Skeletal muscle cell (primary cell): ENCODE measurements at places on chromosomes 16 and 17.
A peak's percentile ranks its signal among the peaks of the same experiment; 100 is the strongest.

GRCh38 chr17:78210111-78210510 is 3.9 kb upstream of the BIRC5 start:
- no peak for DNase-seq

DNA sequence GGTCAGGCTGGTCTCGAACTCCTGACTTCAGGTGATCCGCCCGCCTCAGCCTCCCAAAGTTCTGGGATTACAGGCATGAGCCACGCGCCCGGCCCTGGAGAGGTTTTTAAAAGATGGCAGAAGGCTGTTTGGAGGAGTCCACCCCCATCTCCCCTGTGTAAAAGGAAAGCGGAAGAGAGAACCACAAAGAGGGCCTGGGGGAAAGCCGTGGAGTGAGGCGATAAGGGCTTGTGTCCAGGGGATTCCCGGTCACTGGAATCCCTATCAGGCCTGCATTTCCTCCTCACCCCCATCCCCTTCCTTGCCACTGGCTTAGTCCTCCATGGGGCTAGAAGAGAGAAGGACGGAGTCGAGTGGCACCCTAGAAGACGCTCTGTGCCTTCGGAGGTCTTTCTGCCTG is at the start of gene GP1BA:
GP1BA (plus strand) TSS at position 315 of the 400 bp plus-strand sequence. CDS start 328 bp downstream, outside the sequence.
- DNase-seq: no peak

DNA sequence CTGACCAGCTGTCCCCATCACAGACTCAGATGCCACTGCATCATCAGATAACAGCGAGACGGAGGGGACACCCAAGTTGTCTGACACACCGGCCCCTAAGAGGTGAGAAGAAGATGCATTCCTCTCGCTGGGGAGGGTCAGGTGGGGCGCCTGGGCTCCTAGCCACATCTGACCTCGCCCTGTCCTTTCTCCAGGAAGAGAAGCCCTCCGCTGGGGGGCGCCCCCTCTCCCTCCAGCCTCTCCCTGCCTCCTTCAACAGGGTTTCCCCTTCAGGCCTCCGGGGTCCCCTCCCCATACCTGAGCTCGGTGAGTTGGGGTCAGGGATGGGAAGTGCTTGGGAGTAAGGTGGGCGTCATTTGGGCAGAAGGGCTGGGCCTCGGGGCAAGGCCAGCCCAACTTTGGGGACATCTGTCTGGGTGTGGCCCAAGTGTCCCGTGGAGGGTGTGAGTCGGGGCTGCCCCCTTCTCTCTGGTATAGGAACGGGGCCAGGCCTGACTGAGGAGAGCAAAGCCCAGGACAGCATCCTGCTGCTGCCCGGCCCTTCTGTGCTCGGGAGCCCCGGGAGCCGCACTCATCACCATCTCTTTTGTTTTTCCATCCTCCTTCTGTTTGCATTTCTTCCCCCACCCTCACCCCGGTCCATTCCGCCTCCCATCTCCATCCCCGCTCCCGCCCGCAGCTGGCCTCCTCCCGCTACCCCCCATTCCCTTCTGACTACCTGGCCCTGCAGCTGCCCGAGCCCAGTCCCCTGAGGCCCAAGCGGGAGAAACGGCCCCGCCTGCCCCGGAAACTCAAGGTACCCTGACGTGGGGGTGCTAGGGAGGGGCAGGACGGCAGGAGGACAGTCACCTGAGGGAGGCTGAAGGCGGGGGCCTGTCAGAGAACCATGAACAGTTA is 4.9 kb downstream of the INO80E start:
- no peak for DNase-seq

DNA sequence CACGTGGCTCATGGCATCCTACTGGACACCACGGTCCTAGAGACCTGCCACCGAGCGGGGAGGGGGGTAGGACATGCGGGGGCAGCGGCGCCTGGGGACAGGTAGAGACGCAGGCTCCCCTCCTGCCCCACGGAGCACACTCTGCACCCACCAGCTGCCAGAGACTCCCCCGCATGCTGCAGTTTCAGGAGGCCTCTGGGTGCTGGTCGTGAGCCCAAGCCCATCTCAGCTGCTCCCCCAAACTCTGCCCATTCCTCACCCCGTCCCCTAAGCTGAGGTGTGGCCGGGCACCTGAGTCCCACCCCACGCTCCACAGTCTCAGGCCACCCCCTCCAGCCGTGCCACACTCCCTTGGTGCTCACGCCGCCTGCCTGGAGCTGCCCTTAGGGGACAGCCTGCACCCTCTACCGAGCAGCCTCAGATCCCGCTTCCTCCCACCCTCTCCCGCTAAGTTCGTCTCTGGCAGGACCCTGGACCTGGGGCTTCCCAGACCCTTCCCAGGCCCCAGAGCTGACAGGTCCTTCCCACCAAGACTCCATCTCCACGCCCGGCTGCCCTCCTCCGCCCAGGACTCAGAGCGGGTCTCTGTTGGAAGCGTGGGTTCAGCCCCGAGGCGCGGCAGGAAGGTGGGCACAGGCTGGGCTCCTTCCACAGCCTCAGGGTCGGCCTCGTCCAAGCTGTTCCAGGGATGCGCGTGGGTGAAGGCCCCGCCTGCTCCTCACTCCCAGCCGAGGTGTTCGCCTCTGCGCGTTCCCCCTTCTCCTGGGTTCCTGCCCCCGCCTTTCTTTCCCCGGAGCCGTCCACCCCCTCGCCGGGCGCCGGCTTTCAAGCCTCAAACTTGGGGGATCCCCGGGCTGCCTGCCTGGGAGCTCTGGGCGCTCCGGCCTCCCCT is 1.3 kb downstream of the RAB40B start:
- DNase-seq: no peak

DNA sequence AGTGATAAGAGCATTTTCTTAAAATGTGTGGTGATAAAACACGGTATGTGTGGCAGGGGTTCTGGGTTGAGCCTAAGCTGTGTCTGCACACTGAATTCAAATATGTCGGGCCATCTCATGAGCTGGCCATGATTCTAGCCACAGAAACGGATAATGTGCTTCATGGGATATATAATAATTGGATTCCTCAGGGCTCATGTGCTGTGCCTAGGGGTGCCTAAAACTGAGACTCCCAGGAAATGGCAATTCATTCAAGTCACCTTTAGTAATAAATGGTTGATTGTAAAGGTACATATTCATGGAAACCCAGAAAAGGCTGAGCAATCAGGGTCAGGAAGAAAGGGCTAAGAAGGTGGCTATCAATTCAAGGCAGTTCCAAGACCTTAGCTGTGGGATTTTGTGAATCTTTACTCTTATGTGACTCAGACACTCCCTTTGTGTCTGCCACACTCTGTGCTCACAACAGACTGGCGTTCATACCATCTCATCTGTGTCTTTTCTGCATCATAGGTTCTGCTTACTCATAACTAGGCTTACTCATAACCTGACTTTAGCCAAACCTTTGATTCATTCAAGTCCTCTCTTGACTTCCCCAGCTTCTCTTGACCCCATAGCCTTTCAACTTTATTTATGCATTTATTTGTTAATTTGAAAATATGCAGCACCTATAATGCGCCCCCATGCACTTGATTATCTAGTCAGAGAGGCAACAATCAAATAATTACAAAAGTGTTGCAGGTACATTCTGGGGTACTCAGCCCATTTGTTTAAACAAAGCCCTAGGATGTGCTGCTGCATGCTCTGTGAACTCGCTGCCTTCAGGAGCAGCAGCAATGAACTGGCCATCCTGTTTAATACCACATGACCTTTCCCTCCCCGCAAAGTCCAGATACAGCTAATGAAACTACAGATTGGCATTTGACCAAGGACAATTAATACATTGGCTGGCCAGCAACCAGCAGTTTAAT is 28.4 kb upstream of the MED13 start:
- DNase-seq: peak; percentile 74

- peak; percentile 1 for DNase-seq
These were observed 394.0 kb downstream of the CA10 start for GRCh38 chr17:51764387-51764971.

- no peak for DNase-seq
These were observed 18.9 kb upstream of the SPPL2C start for GRCh38 chr17:45825792-45826191.

- peak; percentile 28 for DNase-seq
These were observed 527 bp upstream of the MGAT5B start for GRCh38 chr17:76867578-76868175.

DNA sequence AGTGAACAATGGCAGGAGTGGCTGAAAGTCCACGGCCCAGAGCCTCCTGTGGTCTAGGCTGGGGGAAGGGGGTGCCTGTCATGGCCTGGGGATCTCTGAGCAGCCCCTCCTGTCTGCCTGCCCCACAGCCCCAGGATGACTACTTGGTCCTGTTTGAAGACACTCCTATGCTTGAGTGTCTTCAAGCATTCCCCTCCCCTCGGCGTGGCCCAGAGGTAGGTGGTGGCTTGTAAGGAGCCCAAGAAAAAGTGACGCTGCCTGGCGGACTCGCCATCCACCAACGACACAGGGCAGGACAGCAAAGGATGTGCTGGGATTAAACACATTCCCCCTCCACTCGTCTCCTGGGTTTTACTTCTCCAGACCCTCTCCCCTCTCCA is 5.7 kb downstream of the SULT1A1 start:
- no peak for DNase-seq

GRCh38 chr17:62965174-62965685 is 805 bp upstream of the TANC2 start:
- DNase-seq: no peak
